ENCODE measurements at places on chromosomes 16 and 17.

DNA sequence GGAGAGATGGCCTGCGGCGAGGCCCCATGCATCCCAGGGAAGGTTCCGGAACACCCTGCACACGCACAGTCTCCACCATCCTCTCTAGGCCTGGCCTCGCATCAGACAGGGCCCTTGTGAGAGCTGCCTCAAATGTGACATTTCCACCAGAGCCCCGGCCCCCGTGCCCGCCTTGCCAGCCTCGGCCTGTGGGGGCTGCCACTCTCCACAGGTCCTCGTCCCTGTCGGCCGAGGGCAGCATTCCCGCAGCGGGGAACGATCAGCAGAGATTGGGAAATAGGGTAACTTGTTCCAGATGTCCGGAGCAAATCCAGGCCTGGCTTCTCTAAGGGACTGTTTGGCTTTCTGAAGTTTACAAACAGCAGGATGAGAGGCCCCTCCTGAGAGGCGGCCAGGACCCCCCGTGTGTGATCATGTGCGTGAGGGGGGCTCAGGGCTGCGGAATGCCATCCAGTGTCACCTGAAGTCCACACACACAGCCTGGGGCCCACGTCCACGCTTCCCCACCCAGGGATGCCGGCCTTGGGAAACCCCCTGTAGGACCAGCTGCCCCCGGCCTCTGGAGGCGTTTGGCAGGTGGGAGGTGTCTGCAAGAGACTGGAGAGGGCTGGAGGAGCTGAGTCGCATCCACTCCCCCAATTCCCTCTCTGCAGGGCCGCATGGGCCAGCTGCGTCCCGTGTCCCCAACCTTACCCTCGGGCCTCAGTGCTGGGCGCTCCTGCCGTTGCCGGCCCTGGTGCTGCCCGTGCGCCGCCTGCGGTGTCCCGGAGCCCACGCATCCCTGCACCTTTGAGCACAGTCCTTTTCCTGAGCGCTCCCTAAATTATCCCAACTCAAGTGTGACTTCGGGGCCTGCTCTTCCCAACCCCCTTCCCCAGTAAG lies 70.4 kb downstream of the ZDHHC7 start:
- H3K36me3 ChIP-seq, result no peaks in the 10 kb centered on the region
- no peaks in the 10 kb centered on the region for H3K4me1 ChIP-seq
- H3K27me3 ChIP-seq, result no peaks in the 10 kb centered on the region
- no peak overlapping the region for H3K27ac ChIP-seq
- H3K4me3 ChIP-seq, result no peak overlapping the region
- DNase-seq, result peak; percentile 62

DNA sequence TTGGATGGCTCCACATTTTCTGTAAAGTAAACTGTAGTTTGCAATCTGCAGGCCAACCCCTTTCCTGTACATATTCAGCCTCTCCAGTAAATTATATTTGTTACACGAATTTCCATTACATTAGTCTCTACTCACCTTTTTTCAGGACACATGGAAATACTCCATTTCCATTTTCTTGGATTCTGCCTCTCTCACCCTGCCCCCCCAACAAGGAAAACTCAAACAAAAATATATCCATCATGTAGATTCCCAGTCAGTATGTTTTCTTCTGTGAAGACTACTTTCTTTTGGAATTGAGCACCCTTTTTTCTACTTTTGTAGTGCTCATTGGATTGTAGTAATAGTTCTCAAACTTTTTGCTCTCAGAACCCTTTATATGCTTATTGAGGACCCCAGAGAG lies 2.9 kb downstream of the PPM1D start:
- peak overlapping the region; percentile 99 for H3K27ac ChIP-seq
- no peaks in the 10 kb centered on the region for H3K36me3 ChIP-seq
- H3K27me3 ChIP-seq, result no peaks in the 10 kb centered on the region
- H3K4me1 ChIP-seq, result peaks cover 11% of the 10 kb centered on the region
- peak overlapping the region; percentile 97 for H3K4me3 ChIP-seq
- no peak for DNase-seq

DNA sequence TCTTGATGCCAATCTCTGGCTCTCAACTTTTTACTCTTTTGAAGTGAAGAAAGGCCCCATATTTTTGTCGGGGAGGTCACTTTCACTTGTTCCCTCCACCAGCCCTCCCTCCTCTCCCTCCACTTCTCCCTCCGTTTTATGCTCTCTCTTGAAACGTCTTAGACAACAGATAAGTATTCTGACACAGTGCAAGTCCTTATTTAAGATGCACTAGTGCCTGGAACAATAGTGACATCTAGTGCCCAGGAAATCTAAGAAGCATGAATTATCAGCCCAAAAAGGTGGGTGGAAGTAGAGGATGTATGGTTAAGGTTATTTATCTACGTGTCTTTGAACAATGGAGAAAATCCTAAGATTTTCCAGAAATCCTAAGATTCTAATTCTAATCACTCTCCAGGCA lies 17.9 kb downstream of the PSME3IP1 start:
- H3K36me3 ChIP-seq, result no peaks in the 10 kb centered on the region
- no peak overlapping the region for H3K27ac ChIP-seq
- H3K4me1 ChIP-seq, result peaks cover 3% of the 10 kb centered on the region
- no peaks in the 10 kb centered on the region for H3K27me3 ChIP-seq
- H3K4me3 ChIP-seq, result no peak overlapping the region
- no peak for DNase-seq

- peaks cover 57% of the 10 kb centered on the region for H3K4me1 ChIP-seq
- no peaks in the 10 kb centered on the region for H3K27me3 ChIP-seq
- H3K4me3 ChIP-seq, result peak within 1 kb of the TSS; percentile 100
- DNase-seq, result no peak
- peaks cover 57% of the 10 kb centered on the region for H3K36me3 ChIP-seq
These were observed at the start of gene CES2 for GRCh38 chr16:66935314-66936011. CES2 (plus strand) TSS chr16:66935516; CDS start chr16:66935636, 120 bp downstream.

DNA sequence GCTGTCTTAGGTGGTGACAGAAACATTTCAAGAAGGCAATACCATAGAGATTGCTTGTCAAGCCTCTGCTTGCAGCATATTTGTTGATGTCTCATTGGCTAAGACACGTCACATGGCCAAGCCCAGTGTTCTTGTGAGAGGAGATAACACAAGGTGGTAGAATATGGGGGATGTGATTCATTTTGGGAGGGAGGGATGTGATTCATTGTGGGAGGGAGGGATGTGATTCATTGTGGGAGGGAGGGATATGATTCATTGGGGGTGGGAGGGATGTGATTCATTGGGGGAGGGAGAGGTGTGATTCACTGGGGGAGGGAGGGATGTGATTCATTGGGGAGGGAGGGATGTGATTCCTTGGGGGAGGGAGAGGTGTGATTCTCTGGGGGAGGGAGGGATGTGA lies 470.5 kb upstream of the SALL1 start:
- no peak overlapping the region for H3K4me3 ChIP-seq
- no peaks in the 10 kb centered on the region for H3K4me1 ChIP-seq
- H3K27me3 ChIP-seq, result no peaks in the 10 kb centered on the region
- no peak overlapping the region for H3K27ac ChIP-seq

DNA sequence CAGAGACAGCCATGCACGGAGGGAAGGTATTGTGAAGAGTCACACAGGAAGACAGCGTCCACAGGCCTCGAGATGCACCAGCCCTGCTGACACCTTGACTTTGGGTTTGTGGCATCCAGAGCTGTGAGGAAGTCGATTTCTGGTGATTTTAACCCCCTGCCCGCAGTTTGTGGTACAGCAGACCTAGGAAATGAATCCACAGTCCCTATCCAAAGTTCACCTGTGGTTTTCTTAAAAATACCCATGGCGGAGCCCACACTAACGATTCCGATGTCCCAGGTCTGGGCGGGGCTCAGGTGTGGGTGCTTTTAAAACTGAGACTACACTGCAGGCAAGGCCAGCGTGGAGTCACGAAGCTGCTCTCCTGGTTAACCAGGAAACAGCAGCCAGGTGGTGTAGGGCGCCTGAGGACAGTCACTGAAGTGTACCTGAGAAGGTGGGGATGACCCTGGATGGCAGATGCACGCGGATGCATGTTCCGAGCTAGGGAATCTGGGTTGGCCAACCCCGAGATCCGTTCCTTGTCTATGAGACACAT lies 14.4 kb upstream of the MEAK7 start:
- H3K27me3 ChIP-seq, result no peaks in the 10 kb centered on the region
- no peak overlapping the region for H3K4me3 ChIP-seq
- H3K27ac ChIP-seq, result no peak overlapping the region

GRCh38 chr16:19722981-19723380 lies 4.9 kb downstream of the IQCK start:
- H3K27me3 ChIP-seq, result no peaks in the 10 kb centered on the region
- DNase-seq, result no peak
- H3K27ac ChIP-seq, result no peak overlapping the region
- H3K36me3 ChIP-seq, result no peaks in the 10 kb centered on the region
- no peak overlapping the region for H3K4me3 ChIP-seq

GRCh38 chr17:75410141-75410540 lies 4.7 kb upstream of the GRB2 start:
- peaks cover 7% of the 10 kb centered on the region for H3K4me1 ChIP-seq
- no peak for DNase-seq
- H3K27me3 ChIP-seq, result no peaks in the 10 kb centered on the region
- no peaks in the 10 kb centered on the region for H3K36me3 ChIP-seq
- H3K27ac ChIP-seq, result no peak overlapping the region
- no peak overlapping the region for H3K4me3 ChIP-seq

DNA sequence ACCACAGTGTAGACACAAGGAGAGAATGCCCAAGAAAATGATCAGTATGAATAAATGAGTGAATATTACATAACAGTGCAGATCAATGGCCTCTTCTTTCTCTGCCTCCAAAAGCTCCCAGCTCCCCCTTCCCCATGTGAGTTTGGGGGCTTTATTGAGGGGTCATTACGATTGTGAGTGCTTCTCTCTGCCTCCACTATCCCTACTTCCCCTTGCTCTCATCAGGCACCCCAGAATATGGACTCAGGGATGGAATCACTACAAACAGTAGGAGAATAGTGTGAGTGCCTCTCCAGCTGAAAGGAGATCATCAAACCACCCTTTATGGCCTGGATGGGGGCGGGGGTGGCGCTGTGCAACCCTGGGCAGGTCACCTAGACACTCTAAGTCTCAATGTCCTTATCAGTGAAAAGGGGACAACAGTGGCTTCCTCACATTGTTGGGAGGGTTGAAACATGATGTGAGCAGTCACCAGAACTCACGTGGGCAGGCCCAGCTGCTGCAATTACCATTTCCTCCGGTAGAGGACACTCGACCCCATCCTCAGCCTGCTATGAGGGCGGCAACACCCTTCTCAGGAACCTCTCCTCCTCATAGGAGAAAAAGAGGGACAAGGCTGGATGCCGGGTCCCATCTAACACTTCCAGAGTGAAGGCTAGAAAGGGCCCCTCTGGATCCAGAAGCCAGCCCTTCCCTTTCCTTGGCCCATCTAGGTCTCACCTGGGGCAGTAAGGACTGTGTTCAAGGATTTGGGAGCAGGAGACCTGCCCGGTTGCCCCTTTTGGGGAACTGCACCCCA lies 2.1 kb upstream of the EPOP start:
- DNase-seq, result peak; percentile 94
- no peaks in the 10 kb centered on the region for H3K27me3 ChIP-seq
- H3K4me1 ChIP-seq, result peaks cover 20% of the 10 kb centered on the region
- H3K27ac ChIP-seq, result peak overlapping the region; percentile 64
- H3K36me3 ChIP-seq, result no peaks in the 10 kb centered on the region

DNA sequence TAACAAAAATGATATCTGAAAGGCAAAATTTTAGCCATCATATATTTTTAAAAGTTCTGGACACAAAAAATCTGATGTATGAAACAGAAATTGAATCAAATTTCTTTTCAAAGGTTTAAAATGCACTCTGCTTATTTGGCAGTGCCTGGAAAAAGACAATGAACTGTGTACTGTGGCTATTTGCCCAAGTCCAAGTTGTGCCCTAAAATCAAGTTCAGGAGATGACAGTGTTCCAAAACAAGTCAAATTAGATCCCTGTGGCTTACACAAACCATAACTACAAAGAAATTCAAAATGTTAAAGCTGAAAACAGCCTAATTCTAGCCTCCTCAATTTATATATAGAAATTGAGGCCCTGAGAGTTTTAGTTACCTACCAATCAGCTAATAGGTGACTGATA lies 25.6 kb downstream of the CMC2 start:
- no peaks in the 10 kb centered on the region for H3K4me1 ChIP-seq
- DNase-seq, result no peak
- H3K27ac ChIP-seq, result no peak overlapping the region
- no peaks in the 10 kb centered on the region for H3K27me3 ChIP-seq
- H3K4me3 ChIP-seq, result no peak overlapping the region
- peaks cover 26% of the 10 kb centered on the region for H3K36me3 ChIP-seq

DNA sequence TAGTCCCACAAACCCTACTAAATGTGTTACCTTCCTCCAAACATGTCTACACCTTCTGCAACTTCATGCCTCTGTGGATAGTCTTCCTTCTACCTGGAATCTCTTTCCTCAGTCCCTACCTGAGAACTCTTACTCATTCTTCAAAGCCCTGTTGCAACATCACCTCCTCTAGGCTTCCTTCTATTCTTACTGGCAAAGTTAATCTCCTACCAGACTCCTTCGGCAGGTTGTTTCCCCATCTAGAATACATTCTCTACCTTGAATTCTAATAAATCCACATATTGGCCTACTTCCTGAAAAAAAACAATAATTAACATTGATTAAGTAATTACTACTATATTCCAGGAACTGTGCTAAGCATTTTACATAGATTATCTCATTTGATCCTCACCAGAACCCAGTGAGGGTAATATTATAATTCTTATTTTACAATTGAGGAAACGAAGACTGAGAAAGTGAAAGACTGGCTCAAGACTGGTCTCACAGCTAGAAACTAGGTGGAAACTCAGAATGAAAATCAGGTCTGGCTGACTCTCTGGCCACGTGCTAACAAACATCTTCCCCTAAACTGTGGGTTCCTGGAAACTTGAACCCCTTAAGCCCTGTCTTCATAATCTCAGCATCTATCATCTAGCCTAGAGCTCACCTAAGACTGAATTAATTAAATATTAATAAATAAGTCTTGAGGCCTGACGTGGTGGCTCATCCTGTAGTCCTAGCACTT lies 4.6 kb upstream of the STAT3 start:
- H3K27ac ChIP-seq, result no peak overlapping the region
- peaks cover 12% of the 10 kb centered on the region for H3K4me1 ChIP-seq
- no peak overlapping the region for H3K4me3 ChIP-seq
- DNase-seq, result no peak

DNA sequence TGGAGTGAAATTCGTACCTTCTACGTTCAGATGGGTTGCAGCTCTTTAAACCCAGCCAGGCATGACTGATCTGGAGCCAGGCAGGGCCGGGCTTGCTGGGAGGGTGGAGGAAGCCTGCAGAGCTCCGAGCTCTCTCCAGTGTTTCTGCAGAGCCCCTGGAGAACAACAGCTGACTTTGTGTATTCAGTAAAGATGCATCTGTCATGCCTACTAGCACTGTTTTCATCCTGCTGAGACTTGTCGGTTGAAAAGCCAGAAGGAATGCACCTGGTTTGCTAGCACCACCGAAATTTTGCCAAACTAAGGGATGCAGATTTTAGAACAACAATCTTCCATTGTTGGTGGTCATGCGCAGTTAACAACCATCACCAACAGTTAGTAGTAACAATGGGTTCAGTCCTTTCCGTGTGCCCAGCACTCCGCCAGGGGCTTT lies 22.4 kb upstream of the SCNN1B start:
- no peak for DNase-seq
- no peak overlapping the region for H3K27ac ChIP-seq
- no peaks in the 10 kb centered on the region for H3K27me3 ChIP-seq
- H3K36me3 ChIP-seq, result no peaks in the 10 kb centered on the region
